ENCODE measurements at places on chromosomes 4 and X.

GRCh38 chrX:117957128-117957527 lies 159.5 kb downstream of the KLHL13 start:
- DNase-seq: no peak

DNA sequence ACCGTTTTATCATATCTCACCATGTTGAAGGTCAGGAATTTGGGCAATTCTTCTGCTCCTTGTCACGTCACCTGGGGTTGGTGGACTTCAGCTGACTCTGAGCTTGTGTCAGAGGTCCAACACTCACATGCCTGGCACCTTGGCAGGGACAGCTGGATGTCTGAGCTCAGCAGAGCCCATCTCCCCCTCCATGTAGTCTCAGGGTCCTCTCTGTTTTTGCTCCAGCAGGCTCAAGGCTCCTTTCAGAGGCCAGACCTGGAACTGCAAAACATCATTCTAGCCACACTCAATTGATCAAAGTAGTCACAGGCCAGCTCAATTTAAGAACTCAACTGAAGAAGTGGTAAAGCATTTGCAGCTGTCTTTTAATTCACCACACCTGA lies 45.4 kb downstream of the EDNRA start:
- no peak for DNase-seq

DNA sequence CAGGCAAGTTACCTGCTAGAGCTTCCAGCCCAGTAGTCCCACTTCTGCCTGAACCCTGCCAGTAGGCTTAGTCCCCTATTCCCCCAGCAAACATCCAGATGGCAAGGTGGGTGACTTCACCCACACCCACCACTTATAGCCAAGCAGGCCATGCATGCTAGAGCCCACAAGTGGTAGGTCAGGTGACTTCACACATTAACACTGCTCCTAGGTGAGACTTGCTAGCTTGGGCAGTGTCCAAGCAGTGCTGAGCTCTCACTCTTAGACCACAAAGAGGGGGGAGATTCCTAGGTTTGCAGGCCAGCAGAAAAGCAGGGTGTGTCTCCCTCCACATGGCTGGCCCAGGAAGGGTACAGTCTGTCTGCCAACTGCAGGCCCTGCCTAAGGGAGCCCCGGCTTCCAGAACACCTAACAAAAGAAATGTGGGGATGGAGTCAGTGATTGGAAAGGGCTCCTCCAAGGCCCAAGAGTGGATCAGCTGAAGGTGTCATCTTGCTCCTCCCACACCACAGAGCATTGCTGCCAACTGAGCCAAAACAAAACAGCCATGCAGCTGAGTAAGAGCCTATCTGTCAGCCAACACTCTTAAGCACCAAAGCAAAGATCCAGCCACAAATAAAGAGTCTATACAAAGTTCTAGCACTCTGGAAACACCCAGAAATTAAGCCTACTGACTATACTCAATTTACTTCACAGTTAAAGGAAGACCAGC lies 158.1 kb upstream of the USP38 start:
- no peak for DNase-seq

GRCh38 chrX:11319806-11320520 lies 26.8 kb downstream of the AMELX start:
- DNase-seq: no peak

DNA sequence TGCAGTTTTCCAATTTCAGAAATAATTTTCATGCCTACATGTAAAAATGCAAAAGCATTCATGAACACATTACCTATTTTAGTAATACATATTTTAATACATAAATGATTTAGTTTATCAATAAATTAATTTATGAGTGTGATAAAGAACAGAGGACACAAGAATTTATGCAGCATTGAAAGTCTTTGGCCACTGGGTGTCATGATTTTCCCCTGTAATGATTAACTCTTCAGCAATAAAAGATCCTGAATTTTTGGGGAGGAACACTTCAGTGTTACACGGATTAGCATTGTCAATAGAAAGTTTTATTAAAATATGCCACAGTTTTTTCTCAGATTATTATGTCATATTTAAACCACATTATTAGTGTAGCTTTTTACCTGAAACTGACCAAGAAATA lies 8.6 kb upstream of the VCX2 start:
- no peak for DNase-seq

DNA sequence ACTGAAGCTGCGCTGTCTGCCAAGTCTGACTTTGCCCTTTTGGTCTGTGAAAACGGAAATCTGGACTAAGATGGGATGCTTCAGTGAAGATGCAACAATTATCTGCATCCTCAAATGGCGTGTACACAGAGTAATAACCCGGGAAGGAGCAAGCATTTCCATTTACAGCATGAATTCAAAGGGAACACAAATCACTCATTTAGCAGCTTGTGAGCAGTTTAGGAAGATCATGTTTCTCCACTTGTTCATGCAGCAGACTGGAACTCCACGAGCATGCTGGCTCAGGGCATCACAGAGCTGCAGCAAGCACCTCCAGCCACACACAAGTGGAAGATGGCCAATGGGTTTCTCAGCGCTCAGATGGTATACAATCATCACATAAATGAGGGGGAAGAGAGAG lies 175.5 kb downstream of the NLGN4X start:
- DNase-seq: no peak

- no peak for DNase-seq
Measured at GRCh38 chrX:39714471-39714870, 383.3 kb downstream of the BCOR start.

- DNase-seq: no peak
Measured at GRCh38 chrX:129115935-129116334, 407.4 kb downstream of the SMARCA1 start.

GRCh38 chr4:118755438-118756226 lies 70.4 kb downstream of the METTL14 start:
- DNase-seq: no peak

DNA sequence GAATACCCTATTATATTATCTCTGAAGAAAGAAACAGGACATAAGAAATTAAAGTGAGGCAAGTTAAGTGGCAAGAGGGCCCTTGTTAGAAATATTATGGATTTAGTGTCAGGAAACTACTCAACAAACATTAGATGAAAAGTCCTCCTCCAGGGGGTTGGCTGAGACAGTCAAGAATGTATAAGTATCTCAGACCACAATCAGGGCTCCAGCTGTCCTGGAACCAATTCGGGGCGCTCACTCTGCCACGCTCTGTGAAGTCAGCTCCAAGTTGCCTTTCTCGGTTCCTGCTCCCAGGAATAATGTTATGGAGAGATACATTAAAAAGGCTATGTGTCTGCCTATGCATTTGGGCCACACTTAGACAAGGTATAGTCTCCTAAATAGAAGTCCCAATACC lies 73.3 kb downstream of the RASGEF1B start:
- DNase-seq: no peak

DNA sequence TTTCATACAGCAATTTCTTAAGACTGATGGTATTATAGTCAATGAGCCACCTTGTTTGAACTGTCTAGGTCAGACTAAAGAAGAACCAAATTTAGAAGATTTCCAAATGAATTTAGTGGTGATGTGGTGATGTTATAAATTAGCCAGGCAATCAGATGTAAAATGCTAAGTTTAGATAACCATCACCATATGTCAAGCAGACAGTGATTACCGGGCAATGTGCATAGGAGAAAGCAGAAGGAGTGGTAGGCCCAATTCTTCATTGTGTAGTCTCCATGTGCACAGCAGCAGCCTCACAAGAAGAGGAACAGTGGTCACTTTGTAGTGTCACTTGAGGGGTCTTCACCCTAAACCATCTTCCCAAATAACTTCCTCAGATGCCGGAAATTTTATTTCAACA lies 198.8 kb downstream of the ANTXR2 start:
- DNase-seq: no peak

GRCh38 chr4:76363556-76364290 lies 57.2 kb downstream of the STBD1 start:
- no peak for DNase-seq

GRCh38 chr4:108620933-108621905 lies 843 bp downstream of the RPL34 start:
- no peak for DNase-seq

GRCh38 chr4:162461952-162462351 lies 298.2 kb upstream of the FSTL5 start:
- no peak for DNase-seq

GRCh38 chr4:145938618-145939440 lies at the start of gene ZNF827:
ZNF827 (minus strand) TSS chr4:145938823; CDS start chr4:145938407, 416 bp downstream.
- no peak for DNase-seq

DNA sequence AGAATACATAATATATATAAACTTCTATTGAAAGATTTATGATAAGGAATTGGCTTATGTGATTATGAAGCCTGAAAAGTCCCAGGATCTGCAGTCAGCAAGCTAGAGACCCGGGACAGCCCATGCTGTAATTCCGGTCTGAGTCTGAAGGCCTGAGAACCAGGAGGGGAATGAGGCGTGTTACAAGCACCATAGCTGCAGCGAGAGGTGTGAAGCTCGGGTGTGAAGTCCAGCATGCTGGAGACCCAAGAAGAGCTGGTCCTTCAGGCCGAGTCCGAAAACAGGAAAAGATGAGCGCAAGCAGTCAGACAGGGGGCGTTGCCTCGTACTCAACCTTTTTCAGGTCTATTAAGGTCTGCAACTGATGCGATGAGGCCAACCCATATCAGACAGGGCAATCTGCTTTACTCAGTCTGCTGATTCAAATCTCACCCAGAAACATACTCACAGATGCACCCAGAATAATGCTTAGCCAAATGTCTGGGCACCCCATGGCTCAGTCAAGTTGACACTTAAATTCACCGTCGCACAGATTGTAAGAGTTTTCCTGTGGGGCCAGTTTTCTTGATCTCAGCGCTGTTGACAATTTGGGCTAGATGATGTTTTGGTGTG lies 40.4 kb downstream of the SMIM20 start:
- DNase-seq: no peak

DNA sequence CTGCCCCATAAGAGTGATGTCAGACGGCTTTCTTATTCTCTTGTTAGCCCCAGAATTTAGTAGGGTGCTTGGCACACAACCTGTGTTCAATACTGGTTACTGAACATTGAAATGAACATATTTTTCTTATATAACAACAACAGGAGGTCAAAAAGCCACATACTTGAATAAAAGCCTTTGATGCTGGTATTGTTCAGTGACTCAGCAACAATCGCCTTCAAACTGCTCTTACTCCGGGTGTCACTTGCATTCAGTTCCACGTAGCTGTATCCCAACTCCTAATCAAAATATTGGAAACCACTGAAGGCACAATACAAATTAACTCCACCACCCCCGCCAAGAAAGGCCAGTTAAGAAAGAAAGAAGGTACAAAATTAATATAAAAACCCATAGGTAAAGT lies 61.5 kb downstream of the RFC1 start:
- no peak for DNase-seq

DNA sequence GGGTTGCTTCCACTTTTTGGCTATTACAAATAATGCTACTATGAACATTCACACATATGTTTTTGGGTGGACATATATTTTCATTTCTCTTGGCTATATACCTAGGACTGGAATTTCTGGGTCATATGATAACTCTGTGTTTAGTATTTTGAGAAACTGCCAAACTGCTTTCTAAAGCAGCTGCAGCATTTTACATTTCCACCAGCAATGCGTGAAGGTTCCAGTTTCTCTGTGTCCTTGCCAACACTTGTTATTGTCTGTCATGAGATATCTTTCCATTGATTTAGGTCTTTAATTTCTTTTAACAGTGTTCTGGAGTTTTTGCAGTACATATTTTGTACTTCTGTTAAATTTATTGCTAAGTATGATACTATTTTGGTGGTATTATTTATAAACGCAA lies 48.3 kb downstream of the CLCN5 start:
- DNase-seq: no peak

DNA sequence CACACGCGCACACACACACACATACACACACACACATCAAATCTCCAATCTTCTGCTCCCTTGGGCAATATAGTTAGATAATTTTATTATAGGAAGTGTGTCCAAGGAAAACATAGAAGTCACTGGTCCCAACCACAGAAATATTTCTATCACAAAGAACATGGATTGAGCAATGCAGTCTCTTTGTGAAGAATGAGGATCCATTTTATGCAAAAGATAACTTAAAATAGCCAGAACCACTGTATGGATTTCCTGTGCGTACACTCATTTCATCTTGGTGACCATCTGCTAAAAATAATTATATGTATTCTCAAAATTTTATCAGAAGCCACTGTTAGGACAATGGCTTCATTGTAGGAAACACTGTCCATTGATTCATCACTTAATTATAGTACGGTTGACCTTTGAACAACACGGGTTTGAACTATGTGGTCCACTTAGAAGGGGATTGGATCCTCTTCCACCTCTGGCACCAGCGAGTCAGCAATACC lies 169.6 kb upstream of the MXRA5 start:
- DNase-seq: no peak

GRCh38 chr4:184893801-184894571 lies 68.2 kb upstream of the ACSL1 start:
- DNase-seq: no peak

DNA sequence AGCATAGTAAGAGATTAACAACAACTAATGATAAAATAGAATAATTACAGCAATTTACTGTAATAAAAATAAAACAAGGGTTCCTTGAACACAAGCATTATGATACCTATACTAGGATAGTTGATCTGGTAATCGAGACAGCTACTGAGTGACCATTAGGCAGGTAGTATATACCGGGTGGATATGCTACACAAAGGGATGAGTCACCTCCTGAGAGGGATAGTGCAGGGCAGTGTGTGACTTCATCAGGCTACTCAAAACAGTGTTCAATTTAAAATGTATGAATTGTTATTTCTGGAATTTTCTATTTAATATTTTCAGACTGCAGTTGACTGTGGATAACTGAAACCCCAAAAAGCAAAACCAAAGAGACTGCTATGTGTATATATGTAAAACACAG lies 9.7 kb upstream of the ANTXR2 start:
- DNase-seq: no peak

DNA sequence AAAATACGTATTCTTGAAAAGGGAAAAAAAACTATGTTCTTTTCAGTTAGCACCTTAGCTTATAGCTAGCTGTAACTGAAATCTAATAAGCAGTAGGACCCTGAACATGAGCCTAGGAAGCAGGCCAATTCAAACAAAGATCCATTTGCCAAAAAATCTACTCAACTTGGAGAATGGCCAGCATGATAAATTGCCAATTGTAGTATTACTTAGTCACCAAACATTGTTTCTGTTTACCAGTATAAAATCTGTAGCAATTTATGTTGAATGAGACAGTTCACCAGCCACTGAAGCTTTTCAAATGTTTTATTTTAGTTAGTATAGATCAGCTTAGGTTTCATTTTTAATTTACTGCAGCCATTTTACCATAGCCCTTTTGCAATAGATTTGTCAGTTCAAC lies 323.6 kb upstream of the DIPK2B start:
- no peak for DNase-seq

GRCh38 chr4:189305500-189305899 lies 635.2 kb upstream of the FRG1 start:
- DNase-seq: no peak

- DNase-seq: no peak
Measured at GRCh38 chr4:102500352-102500695, 835 bp upstream of the NFKB1 start.

GRCh38 chr4:30721185-30722091 lies 1.3 kb downstream of the PCDH7 start:
- no peak for DNase-seq

DNA sequence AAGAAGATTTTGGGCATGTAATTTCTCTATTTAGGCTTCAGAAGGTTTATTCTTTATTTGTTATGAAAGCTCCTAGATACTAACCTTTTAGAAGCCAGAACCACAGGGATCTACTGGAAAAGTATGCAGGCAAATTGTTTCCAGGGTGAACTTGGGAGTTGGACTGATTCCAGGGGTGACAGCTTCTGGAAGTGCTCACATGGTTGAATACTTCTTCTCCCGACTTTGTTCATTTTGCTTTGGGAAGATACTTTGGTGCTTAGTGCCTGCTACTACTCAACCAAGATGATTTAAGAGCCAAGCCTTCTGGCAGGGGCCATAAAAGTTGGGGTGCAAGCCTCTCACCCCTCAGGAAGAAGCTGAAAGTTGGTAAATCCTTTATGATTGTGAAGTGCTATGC lies 445.6 kb downstream of the ACTRT1 start:
- no peak for DNase-seq

All from stimulated activated CD4-positive, alpha-beta T cell treated with anti-CD3 and anti-CD28 coated beads, TNF-alpha, amount 100 ng/mL, for 1 hour (primary cell).